ENCODE measurements at places on chromosomes 3 and 15. TPM values are rescaled to one million over a fixed set of nuclear protein-coding genes. Genes with fewer than 3 reads are reported as not detected.

GRCh38 chr3:115095236-115095635 lies 51.9 kb downstream of the ZBTB20 start:
- no peaks in the 10 kb centered on the region for H3K27me3 ChIP-seq
- no peak overlapping the region for H3K4me3 ChIP-seq
- H3K36me3 ChIP-seq, result no peaks in the 10 kb centered on the region
- no peak overlapping the region for H3K27ac ChIP-seq

- H3K4me3 ChIP-seq, result no peak overlapping the region
- no peaks in the 10 kb centered on the region for H3K4me1 ChIP-seq
- H3K27me3 ChIP-seq, result peaks cover 5% of the 10 kb centered on the region
- DNase-seq, result no peak
- no peak overlapping the region for H3K27ac ChIP-seq
Observed at GRCh38 chr3:151345859-151346258, 16.5 kb upstream of the P2RY13 start.

- H3K4me1 ChIP-seq, result no peaks in the 10 kb centered on the region
- H3K27ac ChIP-seq, result no peak overlapping the region
- no peaks in the 10 kb centered on the region for H3K27me3 ChIP-seq
- no peak for DNase-seq
- no peak overlapping the region for H3K4me3 ChIP-seq
- no peaks in the 10 kb centered on the region for H3K36me3 ChIP-seq
Observed at GRCh38 chr3:120798346-120798745, 55.8 kb downstream of the GTF2E1 start.

DNA sequence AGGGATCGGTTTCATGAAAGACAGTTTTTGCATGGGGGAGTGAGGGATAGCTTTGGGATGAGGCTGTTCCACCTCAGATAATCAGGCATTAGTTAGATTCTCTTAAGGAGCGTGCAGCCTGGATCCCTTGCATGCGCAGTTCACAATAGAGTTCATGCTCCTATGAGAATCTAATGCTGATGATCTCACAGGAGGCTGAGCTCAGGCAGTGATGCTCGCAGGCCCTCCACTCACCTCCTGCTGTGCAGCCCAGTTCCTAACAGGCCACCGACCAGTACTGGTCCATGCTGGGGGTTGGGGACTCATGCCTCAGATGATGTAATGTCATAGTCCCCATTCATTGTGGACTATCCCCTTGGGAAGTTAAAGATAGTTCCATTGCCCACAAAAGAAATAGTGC lies 255.8 kb downstream of the CACNA2D3 start:
- no peaks in the 10 kb centered on the region for H3K4me1 ChIP-seq
- DNase-seq, result no peak
- no peak overlapping the region for H3K27ac ChIP-seq

GRCh38 chr15:55343168-55343567 lies 24.1 kb downstream of the PIGB start:
- H3K36me3 ChIP-seq, result peaks cover 12% of the 10 kb centered on the region
- H3K27ac ChIP-seq, result no peak overlapping the region
- no peak for DNase-seq
- H3K27me3 ChIP-seq, result no peaks in the 10 kb centered on the region
- no peak overlapping the region for H3K4me3 ChIP-seq

P4HTM gene
- total RNA-seq, result 79.3 TPM

DNA sequence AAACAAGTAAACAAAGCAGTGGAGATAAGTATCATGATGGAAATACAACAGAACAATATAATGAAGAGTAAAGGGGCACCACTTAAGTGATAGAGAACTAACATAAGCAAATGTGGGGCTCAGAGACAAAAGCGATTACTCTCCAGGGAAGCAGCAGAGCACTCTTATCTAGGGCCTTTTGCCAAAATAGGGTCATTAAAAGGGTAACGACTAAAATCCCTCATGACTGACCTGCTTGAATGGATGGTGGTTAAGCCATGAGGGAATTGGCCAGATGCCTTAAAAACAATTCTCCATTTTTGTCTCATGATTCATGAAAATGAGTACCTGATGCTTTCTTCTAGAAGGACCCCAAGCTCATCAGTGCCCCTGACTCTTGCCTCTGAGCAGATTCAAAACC lies 3.2 kb upstream of the SLC7A14 start:
- peaks cover 10% of the 10 kb centered on the region for H3K27me3 ChIP-seq
- H3K27ac ChIP-seq, result no peak overlapping the region
- DNase-seq, result no peak
- no peaks in the 10 kb centered on the region for H3K4me1 ChIP-seq
- H3K4me3 ChIP-seq, result no peak overlapping the region

- H3K27me3 ChIP-seq, result no peaks in the 10 kb centered on the region
- H3K36me3 ChIP-seq, result no peaks in the 10 kb centered on the region
- H3K4me3 ChIP-seq, result no peak overlapping the region
- no peak for DNase-seq
Observed at GRCh38 chr15:48619446-48619845, 26.1 kb downstream of the FBN1 start.

PLSCR2 gene
- total RNA-seq, result 0.72 TPM

DNA sequence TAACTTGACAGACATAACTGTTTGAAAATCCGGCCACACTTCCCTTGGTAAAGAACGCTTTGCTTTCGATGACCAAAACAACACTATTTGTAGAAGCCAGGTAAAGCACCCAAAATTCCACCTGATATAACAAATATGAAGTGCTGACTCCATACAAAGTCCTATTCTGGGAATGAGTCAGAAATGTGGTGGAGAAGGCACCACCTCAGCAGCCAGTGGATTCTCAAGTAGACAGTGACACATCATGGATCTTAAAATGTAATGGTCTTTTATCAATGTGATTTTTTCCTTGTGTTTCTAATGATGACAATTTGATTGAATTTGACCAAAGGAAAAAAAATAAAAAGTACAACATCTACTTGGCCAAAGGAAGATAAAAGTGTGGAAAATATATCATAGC lies 135.0 kb upstream of the WNT5A start:
- no peaks in the 10 kb centered on the region for H3K36me3 ChIP-seq
- H3K27me3 ChIP-seq, result no peaks in the 10 kb centered on the region
- H3K4me1 ChIP-seq, result no peaks in the 10 kb centered on the region
- no peak overlapping the region for H3K27ac ChIP-seq
- H3K4me3 ChIP-seq, result no peak overlapping the region

- peak overlapping the region; percentile 41 for H3K27ac ChIP-seq
- H3K36me3 ChIP-seq, result no peaks in the 10 kb centered on the region
- no peak overlapping the region for H3K4me3 ChIP-seq
- H3K27me3 ChIP-seq, result no peaks in the 10 kb centered on the region
Observed at GRCh38 chr15:60819360-60819759, 340.4 kb upstream of the ICE2 start.

GRCh38 chr3:27423463-27423862 lies 54.3 kb upstream of the NEK10 start:
- no peak overlapping the region for H3K4me3 ChIP-seq
- H3K4me1 ChIP-seq, result no peaks in the 10 kb centered on the region
- H3K36me3 ChIP-seq, result no peaks in the 10 kb centered on the region
- no peak overlapping the region for H3K27ac ChIP-seq
- H3K27me3 ChIP-seq, result no peaks in the 10 kb centered on the region
- no peak for DNase-seq

- H3K27ac ChIP-seq, result no peak overlapping the region
- H3K27me3 ChIP-seq, result no peaks in the 10 kb centered on the region
- H3K4me1 ChIP-seq, result no peaks in the 10 kb centered on the region
Observed at GRCh38 chr15:95051861-95052260, 820.5 kb downstream of the MCTP2 start.

NCKIPSD gene
- total RNA-seq, result 20.1 TPM

DNA sequence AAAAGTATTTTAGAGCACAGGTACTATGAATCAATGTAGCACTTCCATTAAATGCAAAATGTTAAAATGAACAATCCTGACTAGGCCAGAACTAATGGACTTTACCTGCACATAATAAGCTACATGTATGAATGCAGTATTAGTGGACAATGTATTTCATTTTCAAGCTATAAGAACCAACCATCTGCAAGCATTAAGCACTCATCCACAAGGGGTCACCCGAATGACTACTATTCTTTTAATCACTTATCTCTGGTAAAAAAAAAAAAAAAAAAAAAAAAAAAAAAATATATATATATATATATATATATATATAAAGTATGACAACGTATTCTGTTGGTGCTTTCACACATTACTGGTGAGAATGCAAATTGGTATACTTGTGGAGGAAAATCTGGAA lies 7.2 kb downstream of the HERC1 start:
- no peaks in the 10 kb centered on the region for H3K27me3 ChIP-seq
- no peaks in the 10 kb centered on the region for H3K36me3 ChIP-seq
- H3K4me3 ChIP-seq, result no peak overlapping the region
- peaks cover 75% of the 10 kb centered on the region for H3K4me1 ChIP-seq
- DNase-seq, result peak; percentile 49
- no peak overlapping the region for H3K27ac ChIP-seq

ADAMTSL3 gene
- total RNA-seq, result not detected

- H3K36me3 ChIP-seq, result no peaks in the 10 kb centered on the region
- peak overlapping the region; percentile 99 for H3K27ac ChIP-seq
- DNase-seq, result no peak
- H3K27me3 ChIP-seq, result no peaks in the 10 kb centered on the region
- peak overlapping the region; percentile 89 for H3K4me3 ChIP-seq
- peaks cover 63% of the 10 kb centered on the region for H3K4me1 ChIP-seq
Observed at GRCh38 chr15:50685191-50685975, 1.2 kb downstream of the TRPM7 start.

DNA sequence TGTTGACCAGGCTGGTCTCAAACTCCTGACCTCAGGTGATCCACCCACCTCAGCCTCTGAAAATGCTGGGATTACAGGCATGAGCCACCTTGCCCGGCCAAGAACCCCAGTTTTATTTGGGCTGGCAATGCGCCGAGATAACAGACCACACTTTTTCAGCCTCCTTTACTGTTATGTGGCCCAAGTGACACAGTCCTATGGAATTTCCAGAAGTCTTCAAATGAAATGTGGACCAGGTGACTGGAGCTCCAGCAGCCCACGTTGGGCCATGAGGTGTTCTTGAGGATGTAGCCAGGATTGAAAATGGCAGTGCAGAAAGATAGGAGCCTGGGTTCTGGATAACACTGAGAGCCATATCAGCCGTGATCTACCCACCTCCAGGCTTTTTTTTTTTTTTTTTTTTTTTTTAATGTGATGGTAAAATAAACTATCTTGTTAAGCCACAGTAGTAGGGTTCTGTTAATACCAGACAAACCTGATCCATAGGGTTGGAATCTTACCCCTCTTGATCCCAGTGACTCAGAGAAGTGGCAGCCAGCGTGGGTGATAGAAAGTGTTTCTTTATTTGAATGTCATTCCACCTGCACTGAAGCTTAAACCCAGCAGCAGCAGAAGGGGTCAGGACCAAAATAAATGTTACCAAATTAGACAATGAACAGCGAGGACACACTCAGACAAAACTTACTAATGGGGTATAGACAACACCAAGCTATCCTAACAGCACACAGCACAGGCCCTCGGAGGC lies 55.6 kb downstream of the LHFPL4 start:
- no peak for DNase-seq
- peaks cover 17% of the 10 kb centered on the region for H3K27me3 ChIP-seq
- H3K4me1 ChIP-seq, result peaks cover 13% of the 10 kb centered on the region
- no peak overlapping the region for H3K4me3 ChIP-seq
- no peaks in the 10 kb centered on the region for H3K36me3 ChIP-seq

DNA sequence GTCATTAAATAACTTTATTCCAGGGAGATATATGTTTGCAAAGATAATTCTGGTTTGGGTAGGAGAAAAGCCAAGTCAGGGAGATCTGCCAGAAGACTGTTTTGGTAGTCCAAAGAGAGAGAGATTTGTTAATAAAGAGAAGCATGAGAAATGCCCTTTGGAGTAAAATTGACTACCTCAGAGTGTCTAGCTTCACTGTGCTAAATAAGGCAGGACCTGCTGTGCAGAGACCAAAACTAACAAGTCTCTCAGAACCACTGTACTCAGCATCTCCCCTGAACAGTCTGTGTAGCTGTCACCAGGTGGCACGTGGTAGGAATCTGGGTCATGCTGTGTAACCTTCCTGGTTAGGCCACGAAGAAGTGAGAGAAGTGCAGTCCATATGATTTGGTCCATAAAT lies 31.6 kb upstream of the SLC35G2 start:
- H3K27me3 ChIP-seq, result no peaks in the 10 kb centered on the region
- no peak overlapping the region for H3K27ac ChIP-seq

- no peaks in the 10 kb centered on the region for H3K4me1 ChIP-seq
- no peak for DNase-seq
- H3K27me3 ChIP-seq, result peaks cover 5% of the 10 kb centered on the region
- no peak overlapping the region for H3K4me3 ChIP-seq
- no peaks in the 10 kb centered on the region for H3K36me3 ChIP-seq
Observed at GRCh38 chr15:79673416-79674123, 223.2 kb downstream of the MTHFS start.
